ENCODE measurements at places on chromosomes 1 and 21. TPM values are rescaled to one million over a fixed set of nuclear protein-coding genes. Genes with fewer than 3 reads are reported as not detected.

- peaks cover 2% of the 10 kb centered on the region for H3K4me1 ChIP-seq
- peaks cover 56% of the 10 kb centered on the region for H3K36me3 ChIP-seq
- no peak overlapping the region for H3K27ac ChIP-seq
- no peaks in the 10 kb centered on the region for H3K27me3 ChIP-seq
Observed at GRCh38 chr1:212133319-212133718, 97.8 kb downstream of the DTL start.

Gene PM20D1
- 0.78 TPM for total RNA-seq

Gene SLAMF6
- 13.0 TPM for total RNA-seq

DNA sequence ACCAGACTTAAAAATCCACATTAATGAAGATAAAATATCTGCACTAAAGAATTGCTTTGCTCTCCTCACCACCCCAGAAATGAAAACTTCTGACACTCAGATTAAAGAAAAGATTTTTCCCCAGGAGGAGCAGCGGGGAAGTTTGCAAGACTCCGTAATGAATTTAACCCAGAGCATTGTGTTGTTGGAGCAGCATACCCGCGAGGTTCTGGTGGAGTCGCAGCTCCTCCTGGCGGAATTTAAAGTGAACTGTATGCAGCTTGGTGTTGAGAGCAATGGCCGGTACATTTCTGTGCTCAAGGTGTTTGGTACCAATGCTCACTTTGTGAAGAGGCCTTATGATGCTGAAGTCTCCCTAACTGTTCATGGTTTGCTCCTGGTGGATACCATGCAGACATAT, 46.4 kb downstream of the VPS13D start:
- no peak for DNase-seq
- H3K4me3 ChIP-seq: no peak overlapping the region
- no peaks in the 10 kb centered on the region for H3K4me1 ChIP-seq
- H3K27ac ChIP-seq: no peak overlapping the region

GRCh38 chr1:226762055-226762454, 23.0 kb upstream of the ITPKB start:
- peaks cover 24% of the 10 kb centered on the region for H3K4me1 ChIP-seq
- peaks cover 5% of the 10 kb centered on the region for H3K27me3 ChIP-seq
- no peak overlapping the region for H3K4me3 ChIP-seq
- H3K36me3 ChIP-seq: no peaks in the 10 kb centered on the region

Gene GJA5
- not detected for total RNA-seq

DNA sequence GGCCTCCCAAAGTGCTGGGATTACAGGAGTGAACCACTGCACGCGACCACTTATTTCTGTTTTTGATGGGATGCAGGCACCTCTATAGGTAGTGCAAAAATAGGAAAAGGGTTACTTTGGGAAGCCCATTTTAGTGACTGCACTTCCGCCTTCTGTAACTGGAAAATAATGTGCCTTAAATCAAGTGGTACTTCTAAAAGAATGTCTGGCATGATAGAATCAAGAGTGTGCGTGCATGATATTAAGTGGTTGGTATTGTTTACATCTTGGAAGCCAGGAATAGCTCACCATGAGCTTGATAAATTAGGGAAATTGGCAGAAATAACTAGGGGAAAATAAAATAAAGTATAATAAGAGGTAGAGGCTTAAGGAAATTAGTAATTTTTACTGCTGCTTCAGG, 1067.0 kb downstream of the ADGRL2 start:
- H3K36me3 ChIP-seq: no peaks in the 10 kb centered on the region
- H3K27ac ChIP-seq: no peak overlapping the region
- DNase-seq: no peak
- H3K4me1 ChIP-seq: no peaks in the 10 kb centered on the region
- no peaks in the 10 kb centered on the region for H3K27me3 ChIP-seq

DNA sequence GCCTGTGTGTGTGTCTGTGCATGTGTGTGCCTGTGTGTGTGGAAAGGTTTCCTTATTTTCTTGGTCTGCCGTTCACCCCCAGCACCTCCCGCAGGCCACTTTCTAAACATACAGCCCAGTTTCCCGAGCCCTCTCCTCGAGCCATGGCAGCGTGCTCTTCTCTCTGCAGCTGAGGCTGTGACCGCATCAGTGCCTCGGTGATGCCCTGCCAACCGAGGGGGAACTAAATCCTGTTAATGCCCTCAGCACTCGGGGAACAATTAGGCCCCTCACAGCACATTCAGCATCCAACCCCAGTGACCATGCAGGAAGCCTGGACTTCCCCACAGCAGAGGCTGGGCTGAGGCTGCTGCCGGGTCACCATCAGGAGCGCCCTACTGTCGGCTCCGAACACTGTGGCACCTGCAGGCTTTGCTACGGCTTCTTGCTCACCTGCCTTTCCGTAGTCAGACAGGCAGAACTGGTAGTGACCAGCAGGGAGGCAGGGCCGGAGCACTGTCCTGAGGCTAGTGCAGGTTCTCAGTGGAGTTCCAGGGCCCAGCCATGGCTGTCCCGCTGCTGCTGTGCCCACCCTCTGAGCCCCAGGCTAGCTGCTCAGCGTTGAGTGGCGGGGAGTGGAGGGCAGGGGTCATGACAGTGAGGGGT, 8.1 kb downstream of the GPR137B start:
- no peak overlapping the region for H3K27ac ChIP-seq
- H3K4me1 ChIP-seq: peaks cover under 1% of the 10 kb centered on the region
- no peaks in the 10 kb centered on the region for H3K27me3 ChIP-seq
- no peak for DNase-seq

- H3K27ac ChIP-seq: no peak overlapping the region
- H3K27me3 ChIP-seq: no peaks in the 10 kb centered on the region
- no peak overlapping the region for H3K4me3 ChIP-seq
- no peaks in the 10 kb centered on the region for H3K36me3 ChIP-seq
- no peak for DNase-seq
Observed at GRCh38 chr1:218546314-218546713, 201.2 kb downstream of the TGFB2 start.

DNA sequence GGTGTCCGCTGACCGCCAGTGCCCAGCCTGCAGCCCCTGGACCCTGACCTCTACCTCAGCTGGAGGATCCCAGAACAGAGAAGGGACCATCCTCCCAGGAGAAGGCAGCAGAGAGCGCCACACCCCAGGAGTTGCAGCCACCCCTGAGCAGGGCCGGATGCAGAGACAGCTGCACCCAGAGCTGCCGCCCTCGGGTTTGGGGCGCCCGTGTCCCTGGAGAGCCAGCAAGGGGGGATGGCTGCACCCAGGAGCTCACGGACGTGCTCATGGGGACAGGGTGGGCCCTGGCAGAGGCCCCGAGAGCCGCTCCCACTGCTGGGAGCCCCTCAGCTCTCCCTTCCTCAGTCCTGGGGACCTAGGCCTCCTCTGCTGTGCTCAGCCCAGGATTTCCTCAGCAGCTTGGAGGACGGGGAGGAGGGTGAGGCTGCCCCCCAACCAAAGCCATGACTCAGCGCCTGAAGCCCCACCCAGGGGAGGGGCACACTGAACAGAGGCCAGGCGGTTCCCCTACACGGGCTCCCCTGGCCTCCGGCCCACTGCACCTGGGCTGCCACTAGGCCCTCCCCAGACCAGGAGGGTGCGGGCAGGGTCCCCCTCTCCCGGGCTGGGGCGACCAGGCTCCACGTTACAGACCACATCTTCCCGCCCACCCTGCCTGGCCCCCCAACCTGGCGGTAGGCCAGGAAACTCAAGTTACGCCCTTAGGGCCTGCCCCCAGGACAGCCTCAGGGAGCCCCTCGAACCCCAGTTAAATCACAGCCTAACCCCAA, 2.2 kb downstream of the ACAP3 start:
- peak overlapping the region; percentile 84 for H3K4me3 ChIP-seq
- H3K36me3 ChIP-seq: peaks cover 2% of the 10 kb centered on the region
- peak; percentile 65 for DNase-seq
- H3K27ac ChIP-seq: peak overlapping the region; percentile 72
- no peaks in the 10 kb centered on the region for H3K27me3 ChIP-seq

Gene CRABP2
- total RNA-seq: 1.1 TPM

DNA sequence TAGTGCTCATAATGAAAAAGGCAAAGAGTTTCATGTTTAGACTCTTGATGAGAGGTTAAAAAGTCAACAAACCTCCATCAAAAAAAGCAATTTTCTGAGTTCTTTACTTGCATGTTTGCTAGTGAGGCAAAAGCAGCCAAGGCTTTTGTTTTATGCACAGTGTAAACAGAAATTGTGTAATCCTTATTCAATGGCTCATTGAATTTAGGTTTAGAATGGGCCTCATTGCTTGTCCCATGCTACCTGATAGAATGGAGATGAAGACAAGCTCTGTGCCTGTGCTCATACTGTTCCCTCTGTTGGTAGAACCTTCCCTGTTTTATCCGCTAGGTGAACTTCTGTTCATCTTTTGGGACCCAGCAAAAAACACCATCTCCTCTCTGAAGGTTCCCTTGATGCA, 10.0 kb upstream of the LRRC8D start:
- no peak for DNase-seq
- no peak overlapping the region for H3K4me3 ChIP-seq
- H3K27me3 ChIP-seq: peaks cover 22% of the 10 kb centered on the region
- H3K4me1 ChIP-seq: peaks cover 9% of the 10 kb centered on the region

DNA sequence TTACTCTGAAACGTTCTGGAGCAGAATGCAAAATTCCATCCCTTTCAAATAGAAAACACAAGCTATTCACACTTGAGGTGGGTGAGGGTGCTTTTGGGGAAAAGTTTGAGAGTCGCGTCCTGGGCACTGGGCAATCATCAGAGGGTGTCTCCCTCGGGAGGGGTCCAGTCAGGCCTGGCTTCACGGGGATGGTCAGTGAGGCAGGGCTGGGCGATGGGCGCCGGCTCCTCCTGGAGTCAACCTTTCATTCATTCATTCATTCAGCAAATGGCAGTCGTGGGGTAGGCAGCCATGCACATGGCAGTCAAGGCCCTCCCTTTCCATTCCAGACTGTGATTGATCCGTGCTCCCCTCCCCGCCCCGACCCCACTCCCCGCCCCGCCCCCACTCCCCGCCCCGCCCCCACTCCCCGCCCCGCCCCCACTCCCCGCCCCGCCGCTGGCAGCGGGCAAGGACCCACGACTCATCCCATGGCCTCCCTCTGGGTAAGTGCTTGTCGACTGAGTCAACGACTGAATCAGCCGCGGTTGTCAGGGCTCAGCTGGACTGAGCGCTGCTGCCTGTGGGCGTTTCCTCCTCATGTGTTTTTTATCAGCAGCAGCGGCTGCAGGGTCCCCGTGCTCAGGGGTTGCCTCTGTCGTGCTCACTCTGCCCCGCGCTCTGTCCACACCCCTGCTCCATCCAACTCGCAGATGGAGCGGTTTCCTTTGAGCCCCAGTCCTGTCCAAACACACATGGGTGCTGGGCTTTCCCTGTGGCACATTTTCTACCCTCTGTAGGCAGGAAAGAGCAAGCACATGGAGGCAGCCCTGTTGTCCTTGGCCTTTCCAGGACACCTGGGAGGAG, 12.5 kb upstream of the SPSB1 start:
- H3K4me3 ChIP-seq: no peak overlapping the region
- H3K36me3 ChIP-seq: peaks cover 24% of the 10 kb centered on the region
- peaks cover 61% of the 10 kb centered on the region for H3K4me1 ChIP-seq

- no peaks in the 10 kb centered on the region for H3K27me3 ChIP-seq
- H3K4me1 ChIP-seq: peaks cover 24% of the 10 kb centered on the region
- H3K4me3 ChIP-seq: no peak overlapping the region
- no peak overlapping the region for H3K27ac ChIP-seq
- DNase-seq: no peak
Observed at GRCh38 chr1:235102259-235102582, 26.4 kb downstream of the TOMM20 start.

DNA sequence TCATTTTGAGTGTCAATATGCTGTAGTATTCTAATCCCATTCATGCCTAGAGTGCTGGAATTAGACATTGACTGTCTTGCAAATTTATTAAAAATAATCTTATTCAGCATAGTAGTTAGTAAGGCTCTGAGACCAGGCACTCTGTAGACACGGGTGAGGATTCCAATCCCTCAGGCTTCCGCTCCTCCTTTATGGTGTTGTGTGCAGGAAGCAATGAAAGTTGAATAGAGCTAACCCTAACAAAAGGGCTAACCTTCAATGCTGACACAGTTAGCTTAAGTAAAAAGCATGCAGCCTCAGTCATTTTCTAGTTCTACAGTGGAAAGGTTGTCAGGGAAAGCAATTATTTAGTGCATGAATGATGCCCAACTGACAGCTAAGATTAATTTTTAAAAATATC, 199.6 kb upstream of the SGIP1 start:
- H3K27ac ChIP-seq: peak overlapping the region; percentile 47
- H3K36me3 ChIP-seq: peaks cover 49% of the 10 kb centered on the region

DNA sequence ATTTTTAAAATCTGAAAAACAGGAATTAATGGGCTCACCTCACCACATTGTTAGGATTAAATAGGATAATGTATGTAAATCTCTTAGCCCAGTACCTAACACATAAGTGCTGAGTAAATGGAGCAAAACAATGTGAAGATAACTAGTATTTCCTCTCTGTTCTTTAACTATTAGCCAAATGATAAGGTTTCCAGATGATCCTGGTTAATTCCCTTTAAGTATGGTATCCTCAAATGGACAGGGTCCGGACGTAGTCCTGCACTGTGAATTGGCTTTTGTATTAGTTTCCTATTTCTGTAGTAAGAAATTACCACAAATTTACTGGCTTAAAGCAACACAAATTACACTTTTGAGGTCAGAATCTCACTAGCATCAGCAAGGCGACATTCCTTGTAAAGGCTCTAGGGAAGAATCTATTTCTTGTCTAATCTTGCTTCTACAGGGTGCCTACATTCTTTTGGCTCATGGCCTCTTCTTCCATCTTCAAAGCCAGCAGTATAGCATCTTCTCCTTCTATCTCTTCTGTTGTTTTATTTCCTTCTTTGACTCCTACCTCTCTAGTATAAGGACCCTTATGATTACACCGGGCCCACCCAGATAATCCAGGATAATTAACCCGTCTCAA, 17.1 kb downstream of the SCAF4 start:
- peak overlapping the region; percentile 87 for H3K27ac ChIP-seq
- H3K36me3 ChIP-seq: peaks cover 7% of the 10 kb centered on the region
- no peak overlapping the region for H3K4me3 ChIP-seq
- peaks cover 36% of the 10 kb centered on the region for H3K4me1 ChIP-seq

DNA sequence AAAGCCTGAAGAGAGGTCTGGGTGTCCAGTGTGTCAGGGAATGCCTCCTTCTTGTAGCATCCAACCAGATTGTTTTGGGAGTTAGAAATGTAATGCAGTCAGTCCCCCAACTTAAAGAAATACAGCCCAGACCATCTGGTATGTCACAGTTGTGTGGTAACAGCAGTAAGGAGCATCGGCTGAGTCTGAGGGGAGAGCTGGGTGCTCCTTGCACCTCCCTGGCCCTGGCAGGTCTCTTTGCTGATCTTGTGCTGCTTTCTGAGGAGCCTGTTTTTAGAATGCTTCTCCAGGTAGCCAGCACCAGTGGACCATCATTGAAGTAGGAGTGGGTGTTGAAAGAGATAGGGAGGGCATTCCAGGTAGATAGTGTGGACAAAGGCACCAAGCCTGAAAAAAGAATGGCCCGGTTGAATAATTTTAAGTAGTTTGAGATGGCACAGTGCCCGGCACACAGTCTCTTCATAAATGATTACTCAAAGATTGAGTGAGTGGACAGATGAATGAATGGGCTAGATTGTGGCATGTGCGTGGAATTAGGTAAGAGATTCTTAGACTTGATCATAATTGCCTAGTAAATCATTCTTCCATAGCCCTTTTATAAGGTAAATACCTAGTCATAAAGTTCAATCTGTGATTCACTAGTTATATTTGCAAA, 46.5 kb downstream of the LAMC1 start:
- no peak for DNase-seq
- H3K4me3 ChIP-seq: no peak overlapping the region
- H3K36me3 ChIP-seq: no peaks in the 10 kb centered on the region
- peaks cover 6% of the 10 kb centered on the region for H3K27me3 ChIP-seq
- H3K27ac ChIP-seq: no peak overlapping the region

- no peaks in the 10 kb centered on the region for H3K27me3 ChIP-seq
- peaks cover 12% of the 10 kb centered on the region for H3K36me3 ChIP-seq
- H3K27ac ChIP-seq: no peak overlapping the region
- H3K4me3 ChIP-seq: no peak overlapping the region
- no peak for DNase-seq
Observed at GRCh38 chr1:202568826-202569225, 141.4 kb downstream of the SYT2 start.
